ENCODE measurements at places on chromosomes 12 and 14. TPM values are rescaled to one million over a fixed set of nuclear protein-coding genes. Genes with fewer than 3 reads are reported as not detected.

- DNase-seq = peak; percentile 90
Observed at GRCh38 chr14:96741151-96741977, 55.8 kb upstream of the VRK1 start.

DNA sequence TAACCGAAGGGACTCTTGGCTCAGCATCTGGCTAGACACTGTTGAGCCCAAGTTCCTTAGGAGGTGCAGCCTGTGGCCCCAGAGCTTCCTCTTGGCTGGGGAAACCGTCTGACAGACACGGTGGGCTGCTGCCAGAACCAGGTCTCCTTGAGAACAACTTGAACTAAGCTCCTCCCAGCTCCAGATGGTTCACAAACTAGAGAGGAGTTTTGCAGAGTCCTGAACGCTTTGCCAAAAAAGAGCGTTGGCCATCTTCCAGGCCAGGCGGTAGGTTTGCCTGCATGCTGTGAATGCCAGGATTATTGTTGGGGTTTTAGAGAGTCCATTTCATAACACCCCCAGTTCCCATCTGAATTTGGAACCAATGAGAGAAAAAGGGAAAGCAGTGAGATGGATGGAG, 399.8 kb downstream of the RGS6 start:
- no peak for DNase-seq

WNT1 gene
- total RNA-seq = not detected

- no peak for DNase-seq
Observed at GRCh38 chr12:115866909-115867525, 410.5 kb downstream of the MED13L start.

- no peak for DNase-seq
Observed at GRCh38 chr12:50224026-50224692, 57.0 kb upstream of the CERS5 start.

E2F7 gene
- 0.24 TPM for total RNA-seq

SLC22A17 gene
- total RNA-seq = 30.6 TPM
